ENCODE measurements at places on chromosomes 3 and 15. TPM values are rescaled to one million over a fixed set of nuclear protein-coding genes. Genes with fewer than 3 reads are reported as not detected.

The ALDH1A3 gene
- 58.9 TPM for total RNA-seq

The KIF15 gene
- 7.5 TPM for total RNA-seq

GRCh38 chr3:44045476-44046275, 196.0 kb upstream of the TOPAZ1 start:
- peak; percentile 50 for DNase-seq

- DNase-seq: no peak
Observed at GRCh38 chr15:90020936-90021507, 19.9 kb downstream of the ZNF710 start.

GRCh38 chr3:149572796-149573414, 84.9 kb downstream of the WWTR1 start:
- DNase-seq: no peak
